Mucosa of descending colon (tissue), 3 donors: ENCODE measurements at places on chromosomes 5 and 9. TPM values are rescaled to one million over a fixed set of nuclear protein-coding genes. Genes with fewer than 3 reads are reported as not detected.

DNA sequence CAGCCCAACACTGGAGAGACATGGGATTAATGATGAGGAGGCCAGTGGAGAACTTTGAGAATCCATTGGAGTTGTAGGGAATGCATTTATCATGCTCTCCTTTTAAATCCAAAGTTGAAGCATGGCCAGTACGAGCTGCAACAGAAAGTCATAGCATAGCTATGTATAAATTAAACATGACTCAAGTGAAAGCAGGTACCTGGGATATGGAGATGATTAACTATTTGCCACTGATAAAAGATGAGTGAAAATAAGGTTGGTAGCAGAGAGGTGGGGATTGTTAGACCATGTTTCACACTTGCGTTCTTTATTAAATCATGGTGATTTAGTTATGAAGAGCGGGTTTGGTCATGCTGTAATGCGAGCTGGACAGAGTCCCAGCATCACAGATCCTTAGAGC is 189.6 kb downstream of the ARHGEF28 start:
- no peak for DNase-seq

DNA sequence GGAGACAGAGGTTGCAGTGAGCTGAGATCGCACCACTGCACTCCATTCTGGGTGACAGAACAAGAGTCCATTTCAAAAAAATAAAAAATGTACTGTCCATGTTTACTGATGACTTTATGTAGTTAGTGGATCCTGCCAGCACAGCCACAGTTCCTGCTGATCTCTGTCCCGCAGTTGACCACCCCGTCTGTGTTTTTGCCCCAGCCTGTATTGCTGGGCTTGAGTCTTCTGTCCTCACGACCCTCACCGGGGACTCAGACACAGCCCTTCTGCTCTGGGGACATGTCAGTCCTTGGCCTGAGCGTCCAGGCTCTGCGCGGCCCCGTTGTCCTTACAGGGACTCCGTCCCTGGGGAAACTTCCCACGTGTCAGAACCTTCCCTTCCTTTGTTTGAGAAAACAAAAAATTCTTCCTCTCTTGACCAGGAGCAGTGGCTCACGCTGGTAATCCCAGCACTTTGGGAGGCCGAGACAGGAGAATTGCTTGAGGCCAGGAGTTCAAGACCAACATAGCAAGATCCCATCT is 14.5 kb downstream of the SURF6 start:
- no peak for DNase-seq

GRCh38 chr5:173452119-173452905 is 124.1 kb upstream of the STC2 start:
- DNase-seq: peak; percentile 2

GRCh38 chr9:91160181-91160580 is 201.5 kb downstream of the AUH start:
- peak; percentile 5 for DNase-seq

GRCh38 chr9:135350003-135350315 is 129.6 kb upstream of the PPP1R26 start:
- no peak for DNase-seq

DNA sequence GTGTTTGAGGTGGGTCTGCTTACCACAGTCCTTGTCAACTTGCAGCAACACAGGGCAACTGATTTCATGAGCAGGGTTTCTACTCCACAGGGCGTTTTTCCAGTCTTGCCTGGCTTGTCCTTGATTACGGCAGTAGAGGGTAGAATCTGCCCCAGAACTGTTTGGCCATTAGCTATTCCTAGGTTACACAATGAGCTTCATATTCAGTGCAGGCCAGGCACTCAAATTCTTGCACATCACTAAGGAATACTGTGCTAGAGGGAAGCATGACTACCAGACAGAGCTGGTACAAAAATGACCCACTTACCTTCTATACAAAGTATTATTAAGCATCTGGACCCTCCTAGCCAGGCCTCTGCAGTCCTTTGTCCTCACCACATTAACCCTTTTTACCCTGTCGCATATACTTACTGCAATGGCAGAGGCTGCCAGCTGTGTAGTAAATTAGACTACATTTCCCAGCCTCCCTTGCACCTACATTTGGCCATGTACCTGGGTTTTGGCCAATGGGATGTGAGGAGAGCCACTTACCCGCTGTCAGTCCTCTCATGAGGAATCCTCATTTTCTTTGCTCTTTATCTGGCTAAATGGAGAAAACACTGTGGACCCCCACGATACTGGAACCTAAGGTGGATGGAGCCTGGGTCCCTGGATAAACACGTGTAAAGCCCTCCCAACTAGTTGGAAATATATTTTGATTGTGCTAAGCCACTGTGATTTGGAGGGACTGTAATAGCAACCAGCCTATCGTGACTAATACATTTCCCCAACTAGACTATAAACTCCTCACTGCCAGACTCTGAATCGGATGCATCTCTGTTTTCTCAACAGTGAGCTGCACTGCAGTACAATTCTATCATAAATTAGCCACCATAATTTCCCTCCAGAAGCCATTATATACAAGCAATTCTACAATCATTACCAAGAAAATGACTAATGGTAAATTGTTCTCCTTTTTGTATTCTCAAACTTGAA is 218.7 kb downstream of the GLIS3 start:
- no peak for DNase-seq

The CD180 gene
- total RNA-seq: 1.3 TPM

DNA sequence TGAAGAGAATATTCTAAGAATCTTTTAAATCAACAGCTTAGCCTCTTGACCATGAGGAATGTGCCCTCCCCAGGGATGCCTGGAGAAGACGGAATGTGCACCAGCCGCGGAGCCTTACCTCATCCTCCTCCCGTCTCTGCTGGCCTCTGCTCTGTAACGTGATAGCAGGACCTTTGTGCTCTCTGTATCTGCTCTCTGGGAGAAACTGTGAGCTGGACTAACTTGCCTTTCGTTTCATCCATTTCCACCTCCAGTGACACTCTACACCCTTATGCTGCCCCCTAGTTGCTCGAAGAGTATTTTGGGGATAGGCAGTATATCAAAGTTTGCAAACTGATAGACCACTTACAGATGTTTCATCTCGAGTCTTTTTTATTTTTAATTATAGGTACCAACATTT is 141.4 kb downstream of the NPR3 start:
- DNase-seq: no peak

DNA sequence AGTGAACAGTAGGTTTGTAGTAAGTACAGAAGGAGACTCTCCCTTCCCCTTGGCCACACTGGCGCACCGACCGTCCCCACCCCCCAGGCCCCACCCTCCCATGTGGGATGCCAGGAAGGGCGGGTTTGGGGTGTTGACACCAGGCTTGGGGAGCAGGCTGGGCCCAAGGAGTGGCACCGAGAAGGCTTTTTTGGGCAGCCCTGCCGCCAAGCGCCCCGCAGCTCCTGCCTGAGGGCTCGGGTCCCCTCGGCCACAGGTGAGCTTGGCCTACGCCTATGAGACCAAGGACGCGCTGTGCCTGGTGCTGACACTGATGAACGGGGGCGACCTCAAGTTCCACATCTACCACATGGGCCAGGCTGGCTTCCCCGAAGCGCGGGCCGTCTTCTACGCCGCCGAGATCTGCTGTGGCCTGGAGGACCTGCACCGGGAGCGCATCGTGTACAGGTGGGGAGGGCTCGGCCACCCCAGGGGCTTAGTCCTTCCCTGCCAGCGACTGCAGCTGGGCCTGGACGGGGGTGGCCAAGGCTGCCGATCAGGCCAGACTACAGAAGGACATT is 7.3 kb downstream of the GRK6 start:
- peak; percentile 54 for DNase-seq

The RNF183 gene
- 1.4 TPM for total RNA-seq

GRCh38 chr5:110269478-110270142 is 456.9 kb downstream of the TMEM232 start:
- DNase-seq: no peak

The ABLIM3 gene
- total RNA-seq: 4.1 TPM

The CCL21 gene
- total RNA-seq: 48.9 TPM

- no peak for DNase-seq
Measured at GRCh38 chr9:26667882-26668281, 224.7 kb downstream of the CAAP1 start.

DNA sequence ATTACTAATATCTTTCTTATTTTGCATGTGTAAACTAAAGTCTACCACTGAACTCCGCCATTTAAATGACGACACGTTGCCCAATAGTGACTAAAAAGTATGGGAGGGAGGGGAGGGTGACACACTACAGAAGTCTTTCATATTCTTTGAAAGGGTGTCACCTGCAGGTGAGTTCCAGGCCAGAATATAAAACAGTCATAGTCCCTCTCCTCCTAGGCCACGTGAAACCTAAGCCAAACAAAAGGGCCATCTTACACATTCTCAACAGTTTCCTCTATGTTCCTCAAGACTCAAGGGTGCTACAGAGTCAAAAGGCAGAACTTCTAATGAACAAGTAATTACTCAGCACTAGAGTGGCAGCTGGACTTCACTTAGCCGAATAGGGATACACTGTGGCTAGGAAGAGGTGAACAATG is 6.4 kb downstream of the CEMIP2 start:
- DNase-seq: no peak

The ORM2 gene
- 1.0 TPM for total RNA-seq

The NXNL2 gene
- total RNA-seq: not detected

GRCh38 chr5:23064710-23065109 is 211.6 kb upstream of the CDH12 start:
- no peak for DNase-seq

GRCh38 chr5:139210585-139210984 is 12.4 kb upstream of the SIL1 start:
- no peak for DNase-seq

GRCh38 chr5:1103505-1104326 is 8.1 kb downstream of the SLC12A7 start:
- peak; percentile 86 for DNase-seq

GRCh38 chr5:2724831-2725230 is 26.6 kb downstream of the IRX2 start:
- no peak for DNase-seq

GRCh38 chr9:3125602-3126405 is 281.9 kb upstream of the PUM3 start:
- no peak for DNase-seq

The PCDHGA5 gene
- total RNA-seq: 1.2 TPM

The AGXT2 gene
- total RNA-seq: not detected

The FOXD4L6 gene
- not detected for total RNA-seq

- no peak for DNase-seq
Measured at GRCh38 chr5:74950836-74951515, 84.8 kb upstream of the FAM169A start.

The N4BP3 gene
- total RNA-seq: 1.7 TPM

GRCh38 chr9:136692185-136693134 is 5.2 kb upstream of the AGPAT2 start:
- DNase-seq: peak; percentile 63

The C1QTNF3 gene
- total RNA-seq: 6.1 TPM

DNA sequence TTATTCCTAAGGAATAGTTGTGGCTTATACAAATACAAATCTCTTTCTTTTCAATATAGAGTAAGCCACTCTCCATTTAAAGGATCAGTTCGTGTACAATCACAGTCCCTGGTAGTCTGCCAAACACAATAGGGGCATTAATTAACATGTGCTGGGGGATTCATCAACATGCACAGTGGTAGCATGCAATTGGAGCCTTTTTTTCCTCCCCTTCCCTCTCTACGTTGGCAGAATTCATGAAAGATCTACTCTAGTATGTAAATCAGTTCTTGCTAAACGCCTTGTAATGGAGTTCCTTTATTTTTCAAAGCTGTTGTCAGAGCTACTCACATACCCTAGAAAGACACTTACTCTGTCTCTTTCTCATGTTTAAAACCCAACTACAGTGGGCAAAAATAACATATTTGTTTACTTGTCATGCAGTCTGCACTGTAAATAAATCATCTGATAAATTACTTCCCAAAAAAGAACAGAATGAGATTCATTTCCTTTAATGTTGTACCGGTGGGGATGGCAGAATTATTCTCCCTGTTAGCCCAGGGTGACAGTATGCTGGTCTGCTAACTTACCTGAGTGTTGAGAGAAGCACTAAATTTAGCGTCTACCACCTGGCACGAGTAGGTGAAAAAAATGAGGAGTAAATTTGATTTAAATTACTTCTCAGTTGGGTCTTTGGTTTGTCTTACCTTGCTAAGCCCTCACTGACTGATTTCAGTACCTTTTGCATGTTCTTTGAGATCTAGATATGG is 341.5 kb upstream of the CCNH start:
- DNase-seq: no peak

GRCh38 chr5:1334831-1335539 is 9.9 kb downstream of the CLPTM1L start:
- DNase-seq: no peak

GRCh38 chr5:96483878-96484277 is 50.8 kb upstream of the PCSK1 start:
- no peak for DNase-seq

DNA sequence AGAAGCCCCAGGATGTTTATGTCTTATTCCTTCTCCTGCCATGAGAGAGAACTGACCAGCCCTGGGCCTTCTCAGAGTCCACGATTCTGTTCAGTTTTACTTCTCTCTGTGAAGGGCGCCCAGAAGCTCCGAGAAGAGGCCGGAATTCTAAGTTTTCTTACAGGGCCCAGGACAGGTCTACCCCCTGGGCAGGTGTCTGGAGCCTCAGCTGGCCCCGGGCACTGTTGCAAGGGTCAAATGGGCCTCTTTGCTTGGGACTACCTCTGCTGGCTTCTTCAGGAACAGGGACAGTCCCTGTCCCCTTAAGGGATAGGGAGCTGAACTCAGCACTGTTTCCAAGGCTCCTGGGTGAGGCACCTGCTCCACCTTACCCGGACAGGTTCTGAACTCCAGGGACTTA is 55.0 kb downstream of the RASGEF1C start:
- no peak for DNase-seq

DNA sequence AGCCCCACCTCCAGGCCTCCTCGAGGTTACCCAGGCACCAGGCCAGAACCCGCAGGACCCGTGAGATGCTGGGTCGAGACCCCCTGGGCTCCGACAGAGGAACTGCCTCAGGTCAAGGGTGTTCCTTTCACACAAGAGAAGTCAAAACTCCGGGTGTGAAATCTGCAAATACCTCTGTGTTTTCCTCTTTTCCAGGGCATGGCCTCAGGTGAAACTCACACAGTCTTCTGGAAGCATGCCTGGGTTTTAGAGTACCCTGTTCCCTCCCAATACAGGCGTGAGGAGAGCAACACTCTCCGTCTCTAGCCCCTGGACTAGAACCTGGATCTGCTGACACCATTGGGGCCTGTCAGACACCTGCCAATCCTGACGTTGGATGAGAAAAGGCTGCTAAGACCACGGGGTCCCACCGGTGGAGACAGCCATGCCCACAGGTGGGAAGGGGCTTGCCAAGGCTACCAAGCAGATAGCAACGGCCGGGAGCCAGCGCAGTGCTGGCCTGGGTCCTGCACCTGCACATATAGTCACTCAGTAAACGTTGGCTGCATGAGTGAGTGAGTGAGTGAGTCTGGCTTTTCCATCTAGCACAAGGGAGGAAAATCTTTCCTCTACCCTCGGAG is 182.0 kb upstream of the PPP1R26 start:
- DNase-seq: no peak
